Activated CD4-positive, alpha-beta memory T cell treated with anti-CD3 and anti-CD28 coated beads, Interleukin-2, amount 10 ng/mL, durations not matched to agents 7 days and 5 days (primary cell): ENCODE measurements at places on chromosomes 5 and 9. TPM values are rescaled to one million over a fixed set of nuclear protein-coding genes. Genes with fewer than 3 reads are reported as not detected.

DNA sequence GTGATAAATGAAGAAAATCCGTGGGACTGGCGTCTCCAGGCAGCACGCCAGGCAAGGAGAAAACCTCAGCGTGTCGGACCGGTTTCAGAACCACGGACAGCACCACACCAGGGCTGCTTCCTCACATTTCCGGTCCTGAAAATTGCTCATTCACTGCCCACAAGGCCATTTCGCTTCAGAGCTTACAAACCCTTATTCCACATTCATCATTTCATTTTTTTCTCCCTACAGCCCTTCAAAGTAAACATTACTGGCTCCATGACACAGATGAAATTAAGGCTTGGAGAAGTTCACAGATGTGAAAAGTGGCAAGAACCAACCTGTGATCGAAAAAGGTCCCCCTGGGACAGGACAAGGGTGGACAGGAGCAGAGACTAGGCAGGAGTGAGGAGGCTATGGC is 1.5 kb upstream of the GPRIN1 start:
- peak; percentile 64 for DNase-seq

- DNase-seq, result no peak
Measured at GRCh38 chr5:18811661-18812060, 1176.3 kb downstream of the CDH18 start.

DNA sequence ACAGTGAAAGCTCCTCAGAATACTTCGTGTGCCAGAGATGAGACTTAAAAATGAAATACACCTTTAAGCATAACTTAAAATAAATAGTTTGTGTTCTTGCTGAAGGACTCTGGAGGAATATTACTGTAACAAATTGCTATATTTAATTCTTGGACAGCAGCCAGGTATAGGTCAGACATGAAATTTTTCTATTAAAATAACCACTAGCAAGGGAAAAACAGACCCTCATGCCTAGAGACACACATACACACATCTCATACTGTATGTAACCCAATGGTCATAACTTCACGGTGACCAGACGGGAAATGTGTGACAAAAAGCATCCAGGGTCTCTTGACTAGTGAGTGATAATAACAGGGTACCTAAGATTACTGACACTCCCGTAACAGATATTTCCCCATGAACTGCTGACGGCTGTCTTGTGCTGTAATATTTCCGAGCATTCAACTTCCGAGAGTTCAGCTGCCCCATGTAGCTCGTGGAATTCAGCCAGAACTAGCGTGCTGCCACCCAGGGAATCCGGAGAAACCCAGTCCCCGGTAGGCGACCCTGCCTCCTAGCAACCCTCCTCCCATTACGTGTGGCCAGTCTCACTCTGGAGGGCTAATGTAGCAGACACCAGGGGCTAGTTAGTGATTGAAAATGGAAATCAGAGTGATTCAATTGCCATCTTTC is 2295.1 kb upstream of the WWC1 start:
- no peak for DNase-seq

- DNase-seq, result peak; percentile 61
Measured at GRCh38 chr9:133351908-133352634, 4.1 kb downstream of the RPL7A start.

DNA sequence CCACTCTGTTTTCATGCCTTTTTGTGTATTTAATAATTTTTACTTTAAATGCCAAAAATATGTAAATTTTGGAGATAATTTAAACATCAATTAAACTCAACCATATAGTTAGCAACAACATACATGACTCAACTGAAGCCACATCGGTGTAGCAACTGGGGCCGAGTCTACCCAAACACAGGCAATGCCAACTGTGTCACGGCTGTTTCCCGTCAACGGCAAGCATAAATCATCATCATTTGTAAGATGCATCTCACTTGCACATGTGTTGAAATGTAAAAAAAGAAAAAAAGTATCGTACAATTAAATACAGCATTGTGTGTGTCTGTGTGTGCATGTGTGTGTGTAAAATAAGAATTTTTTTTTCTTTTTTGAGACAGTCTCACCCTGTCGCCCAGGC is 160.1 kb upstream of the TAS2R1 start:
- DNase-seq, result no peak

- DNase-seq, result no peak
Measured at GRCh38 chr9:135850737-135851136, 56.6 kb downstream of the CAMSAP1 start.

- no peak for DNase-seq
Measured at GRCh38 chr9:32200896-32201295, 183.5 kb upstream of the ACO1 start.

DNA sequence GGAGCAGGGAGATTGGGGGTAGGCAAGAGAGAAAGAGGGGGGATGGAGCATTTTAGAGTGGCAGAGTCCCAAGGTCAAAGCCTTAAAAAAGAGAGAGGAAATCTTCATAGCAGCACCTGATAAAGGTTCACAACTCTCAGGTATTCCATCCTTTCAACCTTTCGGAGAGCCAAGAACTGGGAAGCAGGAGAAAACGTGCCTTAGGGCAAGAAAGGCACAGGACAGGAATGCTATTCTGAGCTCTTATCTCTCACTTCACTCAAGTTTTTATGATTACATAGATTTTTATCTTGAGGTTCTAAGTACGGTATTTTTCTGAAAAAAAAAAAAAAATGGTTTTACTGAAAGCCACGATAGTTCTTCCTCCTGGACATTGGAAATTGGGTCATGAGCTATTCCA is 34.5 kb upstream of the SMAD5 start:
- DNase-seq, result no peak

GRCh38 chr5:31537851-31538250 is 5.8 kb downstream of the C5orf22 start:
- no peak for DNase-seq

DNA sequence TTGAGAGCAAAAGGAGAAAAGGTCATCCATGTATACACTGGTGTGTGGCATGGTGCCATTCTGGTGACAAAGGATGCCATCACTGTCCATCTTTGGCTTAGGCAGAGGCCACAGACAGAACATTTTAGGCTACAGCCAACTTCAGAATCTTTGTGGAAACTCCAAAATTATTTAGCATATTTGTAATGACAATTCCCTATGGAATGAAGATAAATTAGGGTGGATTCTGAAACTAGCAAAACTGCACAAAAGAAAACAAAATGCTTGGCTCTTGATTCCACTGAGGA is 92.5 kb downstream of the FBXW11 start:
- DNase-seq, result no peak

DNA sequence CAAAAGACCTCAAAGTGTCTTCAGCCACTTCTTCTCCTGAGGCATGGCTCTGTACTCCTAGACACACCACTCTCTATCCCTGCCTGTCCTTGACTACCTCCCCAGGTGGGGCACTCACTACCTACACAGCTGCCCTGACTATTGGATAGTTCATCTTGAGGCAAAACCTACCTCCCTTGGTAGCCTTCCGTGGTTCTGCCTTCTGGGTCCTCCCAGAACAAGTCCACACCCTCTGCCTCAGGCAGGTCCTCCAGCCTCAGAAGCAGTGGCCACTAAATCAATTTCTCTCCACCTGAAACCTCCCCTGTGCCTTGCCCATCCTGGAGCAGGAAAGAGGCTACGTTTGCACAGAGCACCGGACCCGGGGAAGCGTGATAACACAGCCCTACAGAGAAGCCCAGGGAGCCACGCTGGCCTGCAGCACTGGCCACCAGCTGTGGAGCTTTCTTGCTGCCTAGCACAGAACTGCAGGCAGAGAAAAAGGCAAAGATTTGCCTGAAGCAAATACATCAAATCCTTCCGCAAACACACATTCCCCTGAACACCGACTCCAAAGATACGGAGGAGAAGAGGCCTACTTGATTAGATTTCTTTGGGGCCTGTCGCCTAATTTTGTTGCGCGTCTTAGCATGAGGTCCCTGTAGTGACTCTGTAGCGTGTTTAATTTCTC is 141.8 kb downstream of the C9orf50 start:
- no peak for DNase-seq

- no peak for DNase-seq
Measured at GRCh38 chr9:96501633-96502538, 51.9 kb downstream of the HABP4 start.

- no peak for DNase-seq
Measured at GRCh38 chr5:111412593-111412992, 99.7 kb downstream of the STARD4 start.

DNA sequence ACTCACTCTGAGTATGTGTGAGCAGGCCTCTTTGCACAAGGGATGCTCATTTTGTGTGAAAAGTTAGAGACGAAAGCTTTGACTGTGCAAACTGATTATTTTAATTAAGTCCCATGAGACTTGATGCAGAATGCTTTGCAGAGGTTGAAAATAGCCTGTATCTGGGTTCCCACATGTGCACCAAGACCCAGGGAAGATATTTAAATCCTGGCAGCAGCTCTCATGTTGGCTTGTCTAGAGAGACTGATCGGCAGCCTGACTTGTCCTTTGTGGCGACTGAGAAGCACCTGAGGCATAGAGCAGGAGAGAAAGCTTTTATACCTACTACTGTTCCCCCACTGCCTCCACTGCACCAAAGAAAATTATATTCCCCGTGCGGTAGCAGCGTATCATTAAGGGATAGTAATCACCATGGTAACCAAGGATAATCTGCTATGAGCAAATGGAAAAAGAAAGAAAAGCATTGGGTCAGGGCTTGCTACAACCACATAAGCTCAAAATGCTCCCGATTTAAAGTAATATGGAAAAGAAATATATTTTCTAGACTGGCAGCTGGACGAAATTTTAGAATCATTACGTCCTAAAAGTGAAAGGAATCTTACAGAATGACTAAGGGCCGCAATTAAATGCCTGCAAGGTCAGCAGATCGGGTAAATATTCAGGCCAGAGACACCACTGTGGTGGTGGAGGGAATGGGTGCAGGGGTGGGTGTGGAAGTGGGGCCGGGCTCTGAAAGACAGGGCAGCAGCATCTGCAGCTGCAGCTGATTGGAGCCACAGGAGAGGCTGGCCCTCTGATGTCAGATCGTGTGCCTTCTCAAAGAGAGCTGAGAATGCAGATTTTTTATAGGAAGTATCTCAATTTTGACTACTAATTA is 135.3 kb upstream of the EPB41L4A start:
- no peak for DNase-seq

DNA sequence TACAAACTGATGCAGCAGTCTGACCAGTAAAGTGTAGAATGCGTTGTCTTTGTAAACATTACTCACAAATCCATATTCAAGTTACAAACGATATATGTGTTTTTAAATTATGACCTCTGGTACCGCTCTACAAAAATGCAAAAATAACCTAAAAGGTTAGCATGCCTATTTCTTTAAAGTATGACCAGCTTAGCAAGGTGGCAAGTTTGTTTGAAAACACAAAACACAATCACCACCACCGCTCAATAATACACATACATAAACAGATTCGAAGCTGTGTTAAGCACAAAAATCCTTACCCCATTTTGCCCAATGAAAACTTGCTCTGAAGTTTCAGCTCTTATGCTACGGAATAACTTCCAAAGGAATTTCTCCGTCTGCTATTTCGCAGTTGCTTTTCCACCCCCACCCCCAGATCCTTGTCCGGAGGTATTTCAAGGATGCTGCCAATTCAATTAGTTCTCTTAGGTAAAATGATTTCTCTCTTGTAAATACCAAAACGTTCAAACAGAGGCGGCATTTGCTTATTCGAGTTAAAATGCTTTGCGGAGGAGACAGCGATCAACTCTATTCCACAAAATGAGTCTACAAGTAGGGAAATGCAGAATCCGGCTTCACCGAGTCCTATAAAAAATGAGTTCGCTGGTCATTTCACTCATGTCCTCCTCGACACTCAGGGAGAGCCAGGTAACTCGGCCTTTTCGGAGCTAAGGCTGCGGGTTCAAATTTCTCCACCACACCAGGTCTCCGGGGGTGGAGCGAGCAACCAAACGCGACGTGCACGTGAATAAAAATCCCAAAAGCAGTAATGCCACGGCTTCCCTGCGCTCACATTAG is 1.2 kb downstream of the HOMER1 start:
- DNase-seq, result no peak

DNA sequence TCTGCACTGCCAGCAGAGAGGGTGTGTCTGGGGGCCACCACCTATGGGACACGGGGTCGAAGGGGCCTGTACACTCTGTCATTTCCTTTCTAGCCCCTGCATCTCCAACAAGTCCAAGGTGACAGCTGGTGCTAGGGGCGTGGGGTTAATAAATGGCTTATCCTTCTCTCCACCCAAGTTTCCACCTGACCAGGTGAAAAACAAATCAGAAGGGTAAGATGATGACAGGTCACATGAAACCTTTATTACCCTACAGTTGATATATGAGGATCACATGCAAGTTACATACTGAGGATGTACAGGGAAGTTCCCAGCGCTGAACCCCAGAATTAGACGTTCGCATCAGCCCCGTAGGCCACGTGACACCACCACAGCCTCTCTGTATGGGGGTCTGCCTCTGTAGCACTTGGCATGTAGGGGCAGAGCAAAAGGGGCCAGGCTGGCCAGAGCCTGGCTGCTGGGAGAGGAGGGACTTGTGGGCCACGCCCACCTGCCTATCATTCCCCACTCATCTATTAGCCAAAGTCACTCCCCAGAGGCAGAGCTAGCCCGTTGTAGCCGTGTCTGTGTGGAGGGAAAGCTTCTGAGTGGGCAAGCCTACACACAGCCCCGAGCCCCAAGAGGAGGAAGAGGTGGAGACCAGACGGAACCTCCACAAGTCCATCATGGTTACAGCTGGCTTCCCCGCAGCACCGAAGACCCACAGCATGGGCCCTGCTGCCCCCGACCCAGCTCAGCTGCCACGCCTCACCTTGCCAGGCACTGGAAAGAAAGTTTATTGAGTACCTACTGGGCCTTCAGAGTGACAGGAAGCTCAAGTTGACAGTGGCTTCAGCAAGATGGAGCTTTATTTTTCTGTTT is 2.2 kb downstream of the TMEM141 start:
- DNase-seq, result no peak

- DNase-seq, result no peak
Measured at GRCh38 chr5:158869854-158870253, 229.9 kb downstream of the EBF1 start.

DNA sequence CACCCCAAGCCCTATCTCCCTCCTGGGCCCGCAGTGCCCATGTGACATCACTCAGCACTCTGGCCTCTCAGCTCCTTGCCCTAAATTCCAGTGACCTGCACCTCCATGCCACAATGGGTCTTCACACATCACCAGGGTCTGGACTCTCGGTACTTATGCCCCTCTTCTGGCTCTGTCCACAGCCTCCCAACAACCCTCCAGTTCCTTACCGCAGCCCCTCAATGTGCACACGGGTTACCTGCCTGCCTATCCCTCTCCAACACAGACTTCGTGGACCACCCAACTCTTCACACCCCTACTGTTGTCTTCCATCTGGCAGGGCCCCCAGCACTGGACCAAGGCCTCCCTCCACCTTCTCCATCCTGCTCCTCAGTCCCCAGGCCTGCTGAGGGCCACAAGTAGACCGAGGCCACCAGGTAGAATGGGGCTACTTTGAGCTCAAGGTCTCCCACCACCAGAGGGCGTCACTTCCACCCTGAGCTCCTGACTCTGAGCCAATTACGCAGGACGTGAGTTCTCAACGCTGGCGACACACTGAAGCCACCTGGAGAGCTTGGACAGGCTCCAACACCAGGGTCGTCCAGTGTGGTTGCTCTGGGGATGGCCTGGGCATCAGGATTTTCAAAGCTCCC is 172.1 kb downstream of the GABBR2 start:
- peak; percentile 48 for DNase-seq

- DNase-seq, result no peak
Measured at GRCh38 chr9:16012621-16013020, 459.8 kb downstream of the CCDC171 start.

MARCHF11 gene
- total RNA-seq, result not detected

FOXD4L3 gene
- total RNA-seq, result not detected

GAS1 gene
- 0.20 TPM for total RNA-seq

TEK gene
- not detected for total RNA-seq

RAD1 gene
- 27.5 TPM for total RNA-seq

PDLIM4 gene
- not detected for total RNA-seq

NUP155 gene
- 45.9 TPM for total RNA-seq

RNF180 gene
- total RNA-seq, result not detected

LURAP1L gene
- total RNA-seq, result not detected

MAPKAP1 gene
- total RNA-seq, result 48.0 TPM

UBE2QL1 gene
- total RNA-seq, result 0.10 TPM

CER1 gene
- total RNA-seq, result not detected

NEURL1B gene
- 3.0 TPM for total RNA-seq
